Stimulated activated CD8-positive, alpha-beta memory T cell treated with anti-CD3 and anti-CD28 coated beads, Interleukin-15, amount 100 ng/mL, for 48 hours (primary cell): ENCODE measurements at places on chromosomes 2 and 18.

DNA sequence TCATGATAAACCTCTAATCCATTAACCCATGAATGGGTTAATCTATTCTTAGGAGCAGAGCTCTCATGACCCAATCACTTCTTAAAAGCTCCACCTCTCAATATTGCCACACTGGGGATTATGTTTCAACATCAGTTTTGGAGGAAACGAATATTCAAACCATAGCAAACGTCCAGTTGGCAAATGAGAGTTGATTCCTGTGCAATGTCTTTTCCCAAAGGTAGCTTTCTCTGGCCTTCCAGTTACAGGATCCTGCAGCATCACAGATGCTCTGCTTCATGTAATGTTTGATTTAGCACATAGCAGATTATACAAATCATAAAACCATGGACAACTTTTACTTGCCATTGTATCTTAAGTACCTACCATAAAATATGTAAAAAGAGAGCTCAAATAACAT lies 481.0 kb downstream of the TNS1 start:
- no peak for DNase-seq

GRCh38 chr2:171811245-171811628 lies 82.8 kb downstream of the SLC25A12 start:
- DNase-seq, result no peak

GRCh38 chr18:45059695-45060094 lies 379.0 kb downstream of the SETBP1 start:
- no peak for DNase-seq

DNA sequence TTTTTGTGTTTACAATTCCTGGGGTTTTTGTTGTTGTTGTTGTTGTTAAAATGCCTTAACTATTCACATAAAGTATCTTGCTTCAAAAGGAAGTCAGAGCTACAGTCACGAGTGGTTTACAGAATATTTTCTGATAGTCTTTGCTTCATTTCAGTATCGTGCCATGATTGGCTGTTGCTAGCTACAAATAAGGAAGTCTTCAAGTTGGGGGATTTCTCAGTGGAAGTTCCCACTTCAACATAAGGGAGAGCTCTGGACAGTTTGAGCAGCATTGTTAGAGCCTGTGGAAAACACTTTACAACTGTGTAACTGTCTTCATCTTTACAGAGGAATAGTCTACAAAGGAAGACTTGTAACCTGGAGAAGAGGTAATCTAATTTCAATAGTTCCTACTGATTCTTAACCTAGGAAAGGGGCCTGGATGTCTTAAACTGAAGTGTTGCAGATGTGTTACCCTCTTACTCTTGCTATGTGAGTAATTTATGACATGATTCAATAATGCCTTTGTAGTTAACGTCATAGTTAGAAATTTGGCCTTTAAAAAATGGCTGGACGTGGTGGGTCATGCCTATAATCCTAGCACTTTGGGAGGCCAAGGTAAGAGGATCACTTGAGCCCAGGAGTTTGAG lies 23.4 kb upstream of the TANK start:
- no peak for DNase-seq

DNA sequence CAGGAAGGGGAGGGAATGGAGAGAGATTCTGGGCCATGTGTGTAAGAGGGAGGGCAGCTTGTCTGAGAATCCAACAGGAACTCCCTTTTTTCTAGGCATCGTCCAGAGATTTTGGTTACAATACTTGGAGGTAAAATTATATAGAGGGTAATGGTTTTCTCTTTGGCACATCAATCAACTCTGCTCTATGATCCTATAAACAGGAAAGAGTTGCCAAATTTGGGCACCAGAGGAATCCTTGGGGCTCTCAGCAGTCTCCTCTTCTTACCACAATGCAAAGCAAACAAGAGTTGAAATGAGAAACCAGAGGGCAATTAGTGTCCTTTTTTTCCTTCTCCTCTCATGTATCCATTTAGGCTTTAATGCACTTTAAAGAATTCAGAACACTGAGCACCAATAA lies 243.4 kb downstream of the SLC8A1 start:
- no peak for DNase-seq

DNA sequence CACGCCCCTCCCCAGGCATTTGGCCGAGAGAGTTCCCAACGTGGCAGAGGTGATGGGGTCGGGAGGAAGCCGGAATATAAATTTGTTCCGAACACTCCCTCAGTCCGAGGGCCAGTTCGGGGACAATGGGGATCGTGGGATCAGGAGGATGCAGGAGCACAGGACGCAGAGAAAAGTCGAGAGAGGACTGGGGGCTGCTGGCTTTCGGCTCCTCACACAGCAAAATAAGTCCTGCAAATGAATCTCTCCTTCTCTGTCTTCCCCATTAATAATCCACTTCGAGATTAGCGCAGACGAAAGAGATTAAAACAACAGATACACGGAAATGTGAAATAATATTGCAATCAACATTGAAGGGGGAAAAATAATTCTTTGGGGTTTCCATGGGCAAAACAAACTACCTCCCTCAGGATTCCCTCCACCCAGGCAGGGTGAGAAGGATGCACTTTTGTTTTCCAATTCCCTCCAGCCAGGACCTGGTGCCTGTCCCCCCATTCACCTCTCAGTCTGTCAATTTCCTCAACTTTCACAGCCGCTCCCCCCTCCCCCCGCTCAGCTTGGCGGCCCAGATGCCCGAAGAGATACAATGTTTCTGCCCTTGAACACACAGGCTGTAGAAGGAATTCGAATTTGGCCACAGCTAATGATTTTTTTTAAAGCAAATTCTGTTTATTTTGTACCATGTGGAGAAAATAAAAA lies 3.1 kb upstream of the ZEB2 start:
- no peak for DNase-seq

DNA sequence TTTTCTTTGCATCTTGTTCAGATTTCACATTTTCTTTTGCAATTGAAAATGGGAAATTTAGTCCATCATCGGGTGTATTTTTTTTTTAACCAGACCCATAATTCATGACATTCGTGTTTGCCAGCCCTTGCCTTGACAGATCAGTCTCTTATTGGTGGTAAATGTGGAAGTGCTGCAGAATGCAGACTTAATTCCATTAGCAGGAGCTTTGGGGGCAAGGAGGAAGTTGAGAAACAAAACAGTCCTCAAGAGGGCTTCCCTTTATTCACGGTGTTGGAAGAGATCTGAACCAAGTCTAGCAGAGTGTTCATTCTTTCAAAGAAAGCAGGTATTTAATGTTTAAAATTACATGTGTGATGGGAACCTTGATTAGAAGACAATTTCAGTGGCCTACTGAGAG lies 16.6 kb upstream of the RPE start:
- no peak for DNase-seq

- no peak for DNase-seq
Measured at GRCh38 chr2:2075875-2076529, 255.1 kb downstream of the MYT1L start.
